Activated T-cell treated with anti-CD3 and anti-CD28 coated beads for 1 hour (primary cell): ENCODE measurements at places on chromosomes 16 and 17.

DNA sequence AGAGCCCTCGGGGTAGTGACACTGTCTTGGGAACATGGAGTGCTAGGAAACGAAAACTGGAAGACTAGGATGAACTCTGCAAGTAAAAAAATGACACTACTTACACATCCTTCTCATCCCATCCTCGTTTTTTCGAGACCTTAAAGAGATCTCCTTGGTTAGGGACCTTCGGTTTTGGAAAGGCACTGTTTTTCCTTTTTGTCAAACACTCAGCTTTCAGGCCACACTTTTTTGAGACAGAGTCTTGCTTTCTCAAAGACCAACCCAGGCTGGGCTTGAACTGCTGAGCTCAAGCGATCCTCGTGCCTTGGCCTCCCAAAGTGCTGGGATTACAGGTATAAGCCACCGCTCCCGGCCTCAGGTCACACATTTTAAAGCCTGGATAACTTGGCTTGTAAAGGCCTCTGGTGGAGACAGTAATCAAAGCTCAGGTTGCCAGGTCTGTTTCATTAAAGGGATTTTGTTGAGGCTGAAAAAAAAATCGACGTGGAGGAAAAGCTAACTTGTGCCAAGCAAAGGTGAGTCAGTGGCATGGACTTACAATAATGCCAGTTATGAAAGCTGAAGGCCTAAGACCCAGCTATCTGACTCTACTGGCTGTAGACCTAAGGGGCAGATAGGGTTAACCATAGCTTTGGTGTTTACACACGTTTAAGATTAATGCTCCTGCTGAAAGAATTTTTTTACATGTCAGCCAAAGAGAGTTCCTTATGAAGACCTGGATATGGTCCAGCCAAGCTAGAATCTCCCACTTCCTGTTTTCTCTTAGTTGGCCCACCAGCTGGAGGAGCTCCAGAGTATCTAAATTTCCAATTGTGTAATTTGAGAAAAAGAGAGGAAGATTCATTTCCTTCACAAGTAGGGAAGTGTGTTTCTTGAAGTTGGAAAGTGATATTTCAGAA is 823 bp downstream of the NBR1 start:
- no peak for DNase-seq

DNA sequence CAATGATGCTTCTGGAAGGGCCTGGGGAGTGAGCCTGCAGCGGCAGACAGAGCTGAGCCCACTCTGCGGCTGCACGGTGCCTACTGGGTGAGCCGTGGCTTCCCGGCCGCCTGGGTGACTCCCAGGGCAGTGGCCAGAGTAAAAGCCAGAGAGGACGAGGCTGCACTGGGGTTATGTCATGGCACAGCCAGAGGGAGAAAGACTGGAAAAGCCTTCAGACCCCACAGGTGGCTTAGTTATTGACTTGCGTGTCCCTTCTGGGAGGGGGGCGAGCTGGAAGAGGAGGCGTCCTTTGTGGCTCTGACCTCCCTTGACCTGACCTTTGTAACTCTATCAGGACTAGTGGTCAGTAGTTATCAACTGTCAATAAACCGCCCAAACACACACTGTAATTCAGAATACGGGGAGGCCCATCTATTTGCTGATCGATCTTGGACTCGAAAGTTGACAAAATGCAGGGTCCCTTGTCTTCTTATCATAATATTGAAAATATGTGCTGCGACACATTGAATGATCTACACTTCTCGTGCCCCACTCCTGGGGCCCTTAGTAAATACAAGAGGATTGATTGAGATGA is 385.9 kb upstream of the ZFHX3 start:
- no peak for DNase-seq

- no peak for DNase-seq
These were observed 23.8 kb downstream of the SLC12A3 start for GRCh38 chr16:56888806-56889205.

- no peak for DNase-seq
These were observed 15.0 kb upstream of the IRX6 start for GRCh38 chr16:55308973-55309372.

GRCh38 chr17:27367121-27367981 is 73.4 kb downstream of the WSB1 start:
- DNase-seq = no peak

- DNase-seq = no peak
These were observed 372.2 kb upstream of the CDH5 start for GRCh38 chr16:65994291-65994690.

- DNase-seq = no peak
These were observed 1.2 kb downstream of the SNTB2 start for GRCh38 chr16:69188236-69188549.

DNA sequence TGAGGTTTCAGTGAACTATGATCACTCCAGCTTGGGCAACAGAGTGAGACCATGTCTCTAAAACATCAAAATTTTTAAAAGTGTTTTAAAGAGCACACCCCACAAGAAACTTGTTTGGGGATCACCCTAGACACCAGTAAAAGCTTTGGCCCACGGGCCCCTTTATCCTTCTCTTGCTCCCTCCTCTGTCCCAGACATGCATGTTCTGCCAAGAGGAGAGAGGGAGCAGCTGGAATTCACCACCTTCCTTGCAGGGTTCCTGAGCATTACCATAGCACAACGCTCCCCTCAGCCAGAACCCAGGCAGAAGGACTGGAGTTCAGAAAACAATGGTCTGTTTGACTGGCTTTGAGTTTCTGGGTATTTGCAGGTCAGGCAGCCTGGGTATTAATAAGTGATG is 214.3 kb upstream of the CDH5 start:
- no peak for DNase-seq

DNA sequence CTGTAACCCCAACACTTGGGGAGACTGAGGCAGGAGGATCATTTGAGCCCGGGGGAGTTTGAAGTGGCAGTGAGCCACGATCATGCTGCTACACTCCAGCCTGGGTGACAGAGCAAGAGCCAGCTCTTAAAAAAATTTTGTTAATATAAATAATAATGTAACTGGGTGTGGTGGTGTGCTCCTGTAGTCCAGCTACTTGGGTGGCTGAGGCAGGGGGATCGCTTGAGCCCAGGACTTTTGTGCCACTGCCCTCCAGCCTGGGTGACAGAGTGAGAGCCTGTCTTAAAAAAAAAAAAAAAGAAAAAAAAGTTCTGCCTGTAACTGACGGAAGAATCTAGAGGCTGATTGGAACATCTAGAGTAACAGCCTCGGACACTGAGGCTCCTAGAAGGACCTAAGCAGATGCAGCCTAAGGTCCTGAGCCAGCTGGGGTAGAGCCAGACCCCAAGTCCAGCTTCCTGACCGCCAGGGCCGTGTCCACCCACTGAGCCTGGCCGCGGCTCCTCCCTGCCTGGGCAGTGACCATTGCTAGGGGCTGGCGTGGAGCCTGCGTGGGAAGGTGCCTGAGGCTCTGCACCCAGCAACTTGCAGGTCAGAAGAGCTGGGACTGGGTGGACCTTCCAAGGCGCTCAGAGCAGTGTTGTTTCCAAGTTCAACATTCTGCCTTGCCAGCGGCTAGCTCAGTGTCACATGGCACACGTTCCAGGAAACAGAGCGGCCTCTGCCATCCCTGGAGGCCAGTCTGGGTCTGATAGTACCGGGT is 209.4 kb upstream of the CIBAR2 start:
- no peak for DNase-seq

- no peak for DNase-seq
These were observed 471.9 kb downstream of the HS3ST3B1 start for GRCh38 chr17:14772776-14773175.

- no peak for DNase-seq
These were observed 53.5 kb downstream of the STX8 start for GRCh38 chr17:9522074-9522473.

- peak; percentile 56 for DNase-seq
These were observed 24.3 kb upstream of the KRT20 start for GRCh38 chr17:40909351-40909750.

- no peak for DNase-seq
These were observed 8.2 kb upstream of the ATP2C2 start for GRCh38 chr16:84360170-84360569.

- DNase-seq = no peak
These were observed 35.2 kb downstream of the GJC1 start for GRCh38 chr17:44794851-44795413.

GRCh38 chr16:50099957-50100648 is 34.3 kb downstream of the HEATR3 start:
- no peak for DNase-seq

DNA sequence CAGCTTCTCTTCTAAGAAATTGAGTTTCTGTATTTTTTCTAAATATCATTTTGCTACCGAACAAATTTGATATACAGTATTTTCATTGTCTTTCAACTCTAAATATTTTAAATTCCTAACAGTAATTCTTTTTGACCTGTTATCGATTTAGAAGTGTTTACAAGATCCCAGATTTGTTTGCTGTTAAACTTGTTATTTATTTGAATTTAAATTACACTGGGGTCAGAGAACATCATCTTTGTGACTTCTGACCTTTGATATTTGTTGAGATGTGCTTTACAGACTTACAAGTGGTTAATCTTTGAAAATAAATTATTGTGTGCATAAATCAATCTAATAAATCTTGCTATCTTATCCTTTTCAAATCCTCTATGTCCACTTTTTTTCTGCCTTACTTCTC is 94.2 kb downstream of the ARHGAP44 start:
- no peak for DNase-seq

- no peak for DNase-seq
These were observed 39.7 kb downstream of the ARHGAP17 start for GRCh38 chr16:24975428-24975889.

DNA sequence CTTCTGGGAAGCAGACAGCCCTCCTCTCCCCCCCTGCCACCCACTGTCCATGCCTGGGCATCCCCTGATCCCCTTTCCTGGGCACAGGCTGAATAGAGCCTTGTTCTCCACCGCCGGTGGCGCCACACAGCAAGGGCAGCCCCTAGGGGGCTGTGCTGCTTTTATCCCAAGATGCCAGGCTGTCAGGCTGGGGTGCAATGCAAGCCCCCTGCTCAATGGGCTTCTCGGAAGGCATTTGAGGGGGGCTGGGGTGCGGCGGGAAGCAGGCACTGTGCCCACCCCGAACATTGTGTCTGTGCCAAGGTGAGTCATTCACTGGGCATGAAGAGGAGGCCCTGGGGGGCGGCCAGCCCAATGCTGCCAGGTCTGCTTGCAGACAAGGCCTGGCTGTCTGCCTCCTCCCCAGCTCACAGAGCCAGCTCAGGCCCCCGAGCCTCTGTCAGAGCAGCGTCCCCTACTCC is 1.5 kb upstream of the GFAP start:
- DNase-seq = no peak

GRCh38 chr17:82228278-82228841 is 482 bp upstream of the SLC16A3 start:
- peak; percentile 42 for DNase-seq
